Cerebellar nuclear complex (tissue), 1 donor: ENCODE measurements at places on chromosomes 4 and X.
A peak's percentile ranks its signal among the peaks of the same experiment; 100 is the strongest.

DNA sequence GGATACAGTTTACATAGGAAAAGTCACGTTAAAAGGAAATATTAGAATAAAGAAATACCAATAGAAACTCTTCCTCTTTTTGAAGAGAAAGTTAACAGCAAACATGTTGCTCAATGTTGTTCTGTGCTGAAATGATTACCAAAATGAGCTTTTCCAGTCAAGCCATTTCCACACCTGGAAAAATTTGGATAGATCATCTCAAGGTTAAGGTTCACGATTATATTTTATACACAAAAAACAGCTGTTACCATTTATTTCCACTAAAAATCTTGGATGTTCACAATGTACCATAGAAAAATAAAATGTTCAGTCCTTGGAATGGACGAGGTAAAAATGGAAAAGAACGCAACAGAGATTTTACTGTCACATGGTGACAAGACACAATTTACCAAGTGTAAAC is 218.7 kb downstream of the SCFD2 start:
- no peak for DNase-seq

- peak; percentile 65 for DNase-seq
Observed at GRCh38 chr4:150212927-150213326, 134.7 kb downstream of the DCLK2 start.

GRCh38 chr4:116066711-116067245 is 953.4 kb upstream of the NDST4 start:
- no peak for DNase-seq

- DNase-seq: no peak
Observed at GRCh38 chr4:7273738-7274297, 81.5 kb downstream of the SORCS2 start.

DNA sequence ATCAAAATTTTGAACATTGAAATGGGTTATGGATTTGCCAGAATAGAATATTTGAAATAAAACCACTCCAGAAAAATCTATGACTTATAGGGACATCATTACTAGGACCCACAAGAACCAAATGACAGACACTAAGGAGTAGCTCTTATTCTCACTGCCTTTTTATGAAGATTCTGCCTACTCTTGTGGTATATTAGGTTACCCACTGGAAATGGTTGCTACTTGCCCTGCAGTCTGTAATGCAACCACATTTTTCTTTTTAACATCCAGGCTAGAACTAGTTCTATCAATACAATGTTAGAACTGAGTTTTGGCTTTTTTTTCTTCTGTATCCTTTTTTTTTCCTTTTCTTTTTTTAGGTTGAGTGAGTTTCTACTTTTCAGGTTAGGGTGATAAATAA is 158.9 kb downstream of the PPP1R2C start:
- DNase-seq: no peak

- DNase-seq: peak; percentile 5
Observed at GRCh38 chr4:186297013-186297645, 31.1 kb downstream of the F11 start.
